HS-5 (cell line): ENCODE measurements at places on chromosomes 1 and 21.

DNA sequence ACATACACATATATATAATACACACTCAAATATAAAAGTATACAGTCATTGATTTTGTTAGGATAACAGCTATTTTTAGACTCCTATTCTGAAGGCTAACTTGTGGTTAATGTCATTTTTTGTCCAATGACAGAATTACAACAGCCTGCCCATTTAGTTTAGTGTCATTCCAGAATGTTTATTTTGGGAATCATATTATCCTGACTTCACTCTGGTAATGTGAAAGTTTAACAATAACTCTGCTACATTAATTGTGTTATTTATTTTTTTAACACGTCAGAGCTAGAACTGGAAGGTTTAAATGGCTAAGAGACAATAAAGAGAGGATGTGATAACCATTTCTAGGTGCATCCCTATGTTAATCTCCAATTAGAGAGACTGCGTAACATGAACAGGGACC is 648.1 kb downstream of the USP25 start:
- DNase-seq: no peak

DNA sequence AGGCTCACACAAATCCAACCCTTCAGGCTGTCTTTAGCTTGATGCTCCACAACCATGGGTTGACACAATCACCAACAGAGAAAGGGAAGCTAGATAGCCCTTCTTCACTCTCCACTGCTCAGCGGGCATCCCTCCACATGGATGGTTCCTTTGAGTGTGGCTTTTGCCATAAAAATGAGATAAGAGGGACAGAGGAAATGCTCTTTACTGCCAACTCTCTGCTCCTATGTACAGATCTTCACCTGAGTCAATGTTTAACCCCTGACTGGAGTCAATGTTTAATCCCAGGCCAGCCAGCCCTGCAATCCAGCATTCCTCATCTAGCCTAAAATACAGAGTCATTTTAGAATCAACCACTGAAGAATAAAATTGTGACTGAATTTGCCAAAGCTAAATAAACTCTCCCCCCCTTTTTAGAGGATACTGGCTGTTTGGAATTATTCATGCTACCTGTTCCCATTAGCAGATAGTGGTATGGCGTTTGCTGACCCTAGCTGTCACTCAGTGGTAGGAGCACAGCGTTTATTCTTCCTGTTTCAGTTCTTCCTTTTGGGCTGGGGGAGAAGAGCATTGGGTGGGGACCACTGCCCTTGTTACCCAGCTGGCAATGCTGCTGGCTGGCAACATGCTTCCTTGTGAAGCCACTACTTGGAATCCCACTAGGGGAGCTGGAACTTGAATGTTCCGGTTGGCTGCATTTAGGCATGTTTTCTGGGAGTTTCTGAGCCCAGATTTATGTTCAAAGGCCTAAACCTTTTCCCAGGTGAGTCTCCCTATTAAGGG is 5.2 kb upstream of the PIGR start:
- DNase-seq: no peak

- DNase-seq: no peak
Measured at GRCh38 chr1:168335500-168335899, 54.8 kb downstream of the TBX19 start.

DNA sequence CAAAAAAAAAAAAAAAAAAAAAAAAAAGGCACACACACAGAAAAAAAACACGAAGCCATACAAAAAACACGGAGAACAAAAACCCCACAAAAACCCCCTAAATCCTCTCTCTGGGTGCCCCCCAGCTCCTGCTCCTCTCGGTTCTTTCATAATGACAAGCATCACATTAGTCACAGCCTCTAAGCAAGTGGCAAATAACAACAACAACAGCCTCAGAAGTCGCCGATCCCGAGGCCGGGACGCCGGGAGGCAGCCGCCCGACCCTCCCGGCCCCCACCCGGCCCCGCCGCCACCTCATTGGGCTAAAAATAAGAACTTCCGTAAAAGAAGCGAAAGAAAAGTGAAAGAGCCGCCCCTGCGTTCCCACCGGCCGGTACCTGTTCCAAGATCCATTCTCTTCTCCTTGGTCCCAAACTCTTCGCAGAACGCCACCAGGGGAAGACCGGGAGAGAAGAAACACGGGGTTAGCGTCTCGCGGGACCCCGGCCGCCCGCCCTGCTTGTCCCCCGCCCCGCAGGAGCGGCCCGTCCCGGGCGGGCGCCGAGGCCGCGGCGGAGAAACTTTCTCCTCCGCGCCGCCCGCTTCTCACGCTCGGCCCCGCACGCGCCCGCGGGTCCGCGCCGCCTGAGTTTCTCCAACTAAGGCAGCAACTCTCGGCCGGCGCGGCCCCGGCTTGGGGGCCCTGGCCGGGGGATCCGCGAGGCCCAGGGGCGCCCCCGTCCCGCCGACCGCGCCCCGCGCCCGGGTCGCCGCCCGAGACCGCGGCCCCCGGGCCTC is 102.8 kb downstream of the CASZ1 start:
- no peak for DNase-seq

- no peak for DNase-seq
Measured at GRCh38 chr21:17673261-17674020, 60.7 kb upstream of the BTG3 start.

- no peak for DNase-seq
Measured at GRCh38 chr1:157270705-157271274, 132.6 kb upstream of the ETV3 start.

GRCh38 chr1:22184454-22184853 is 41.6 kb upstream of the WNT4 start:
- DNase-seq: no peak

GRCh38 chr1:17632541-17633184 is 93.2 kb downstream of the ARHGEF10L start:
- no peak for DNase-seq

GRCh38 chr1:178639326-178639725 is 85.7 kb upstream of the RALGPS2 start:
- DNase-seq: no peak

GRCh38 chr1:55374216-55374615 is 159.1 kb upstream of the USP24 start:
- no peak for DNase-seq

DNA sequence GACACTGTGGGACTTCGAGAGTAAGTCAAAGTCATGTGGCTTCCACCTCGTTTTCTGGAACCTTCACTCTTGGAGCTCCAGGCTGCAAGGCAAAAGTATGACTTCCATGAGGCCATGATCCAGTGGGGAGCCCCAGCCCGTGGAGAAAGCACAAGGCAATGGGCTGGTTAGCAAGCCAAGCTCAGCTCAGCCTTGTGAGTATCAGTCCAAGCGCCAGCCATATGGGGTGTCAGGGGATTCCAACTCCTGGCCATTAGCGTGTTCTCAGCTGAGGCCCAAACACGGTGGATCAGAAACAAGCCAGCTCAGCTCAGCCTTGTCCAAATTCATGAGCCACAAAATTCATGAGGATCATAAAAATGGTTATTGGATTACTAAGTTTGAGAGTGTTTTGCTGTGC is 261.0 kb downstream of the RHOU start:
- DNase-seq: no peak

DNA sequence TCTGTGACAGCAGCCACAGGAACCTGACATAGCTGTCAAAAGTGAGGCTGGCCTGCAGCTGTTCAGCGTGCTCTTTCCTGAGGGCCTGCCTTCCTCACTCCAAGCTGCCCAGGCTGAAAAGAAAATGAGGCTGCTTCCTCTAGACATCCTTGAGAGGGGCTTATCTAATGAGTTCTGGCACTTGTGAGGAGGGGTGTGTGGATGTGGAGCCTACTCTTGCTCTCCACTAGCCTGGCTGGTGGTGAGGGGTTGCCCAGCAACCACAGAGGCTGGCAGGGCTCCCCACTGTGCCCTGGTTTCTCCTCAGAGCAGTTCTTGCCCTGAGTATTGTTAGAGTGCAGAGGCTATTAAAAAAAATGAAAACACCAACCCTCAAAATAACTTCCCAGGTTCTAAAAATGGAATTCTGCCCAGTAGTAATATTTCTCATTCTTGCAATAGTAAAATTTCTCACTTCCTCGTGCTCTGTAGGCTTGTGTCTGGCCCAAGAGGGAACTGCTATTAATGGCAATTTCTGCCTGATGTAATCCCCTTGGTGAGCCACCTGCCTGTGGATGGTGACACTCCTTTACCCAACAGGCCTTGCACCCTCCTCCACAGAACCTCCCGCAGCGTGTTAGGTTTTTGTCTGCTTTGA is 52.6 kb upstream of the EPS8L3 start:
- no peak for DNase-seq

DNA sequence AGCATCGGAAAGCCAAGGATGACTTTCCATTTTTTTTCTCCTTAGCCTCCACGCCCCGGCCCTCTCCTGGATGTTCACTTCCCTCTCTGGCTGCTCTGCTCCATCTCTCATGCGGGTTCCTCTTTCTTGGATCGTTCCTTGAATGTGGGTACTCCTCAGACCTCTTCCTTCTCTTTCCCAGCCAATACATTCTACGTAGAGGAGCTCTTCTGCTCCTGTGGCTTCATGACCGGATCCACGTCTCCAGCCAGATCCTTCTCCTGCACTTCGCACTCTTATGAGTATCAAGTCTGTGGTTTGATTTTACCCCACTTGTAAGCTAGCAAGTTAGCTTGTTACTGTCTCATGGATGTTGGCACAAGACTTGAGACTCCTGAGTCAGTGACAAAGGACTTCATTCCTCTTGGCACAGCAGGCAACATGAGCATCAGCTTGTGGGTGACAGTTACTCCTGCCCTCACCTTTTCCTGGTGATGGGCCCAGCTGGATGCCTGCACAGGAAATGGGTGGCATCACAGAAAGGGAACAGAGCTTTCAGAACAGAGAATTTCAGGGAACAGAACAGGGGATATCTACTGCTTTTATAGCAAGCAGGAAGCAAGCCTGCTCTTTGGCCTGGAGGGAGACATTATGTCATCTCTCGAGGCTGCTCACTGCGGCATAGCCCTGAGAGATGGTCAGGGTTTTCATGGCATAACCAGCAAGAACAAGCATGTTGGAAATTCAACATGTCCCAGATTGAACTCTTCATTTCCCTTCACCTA is 100.1 kb upstream of the KIF26B start:
- DNase-seq: no peak

DNA sequence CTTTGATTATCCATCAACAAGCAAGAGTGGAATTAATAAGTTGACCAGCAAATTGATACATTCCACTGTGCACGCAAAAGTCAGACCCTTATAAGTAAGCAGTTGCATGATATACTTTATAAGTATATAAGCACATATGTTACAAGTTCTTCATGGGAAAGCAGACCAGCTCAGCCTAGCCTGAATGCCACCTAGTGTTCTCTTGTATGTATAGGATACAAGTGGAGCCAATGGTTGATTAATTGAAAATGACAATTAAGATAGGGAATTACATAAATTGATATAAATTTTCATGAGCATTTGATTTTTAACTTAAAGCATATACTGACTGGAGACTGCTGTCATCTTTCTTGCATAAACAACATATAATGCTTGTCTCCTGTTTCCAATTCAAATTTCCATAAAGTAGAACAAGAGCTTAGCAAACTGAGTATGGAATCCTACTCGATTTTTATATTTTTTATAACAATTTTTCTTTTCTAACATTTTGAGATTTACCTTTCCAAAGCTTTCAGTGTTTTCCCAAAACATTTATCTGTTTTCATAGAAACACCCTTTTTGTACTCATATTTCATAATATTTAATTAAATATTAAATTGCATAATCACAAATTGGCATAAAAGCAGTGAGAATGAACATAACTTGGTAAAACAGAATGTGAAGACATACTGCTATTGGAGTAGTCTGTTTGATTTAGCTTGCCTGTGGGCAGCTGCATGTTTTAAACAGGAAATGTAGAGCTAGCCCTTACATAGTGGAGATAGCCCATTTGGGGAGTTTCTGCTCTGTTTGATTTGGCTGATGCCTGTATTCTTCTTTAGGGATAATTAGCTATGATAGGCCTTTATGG is 62.8 kb downstream of the MAGI3 start:
- no peak for DNase-seq
